ENCODE measurements at places on chromosomes 1 and 21. TPM values are rescaled to one million over a fixed set of nuclear protein-coding genes. Genes with fewer than 3 reads are reported as not detected.

VSIG8 gene
- total RNA-seq: not detected

RSRP1 gene
- 132 TPM for total RNA-seq

TSPEAR gene
- 0.19 TPM for total RNA-seq

AMY2A gene
- total RNA-seq: not detected

TNFSF18 gene
- total RNA-seq: 96.4 TPM

C21orf58 gene
- 4.9 TPM for total RNA-seq

ZNF683 gene
- not detected for total RNA-seq

SLC9C2 gene
- total RNA-seq: under 0.01 TPM

PLA2G2C gene
- total RNA-seq: not detected

LINGO4 gene
- not detected for total RNA-seq

SOD1 gene
- total RNA-seq: 190 TPM

CHI3L2 gene
- not detected for total RNA-seq

NCF2 gene
- total RNA-seq: under 0.01 TPM

FLG gene
- not detected for total RNA-seq

ZBTB48 gene
- 15.9 TPM for total RNA-seq

SPRR3 gene
- not detected for total RNA-seq

ADGRB2 gene
- 0.16 TPM for total RNA-seq

FLG2 gene
- total RNA-seq: not detected

CRABP2 gene
- total RNA-seq: not detected

MYBPH gene
- not detected for total RNA-seq

SEMA6C gene
- total RNA-seq: 15.6 TPM

ITPKB gene
- 38.4 TPM for total RNA-seq

CYP4A11 gene
- total RNA-seq: not detected

HSPB7 gene
- not detected for total RNA-seq

GUCA2B gene
- total RNA-seq: not detected
